Caki2 (cell line): ENCODE measurements at places on chromosomes 4 and X.

GRCh38 chr4:183638436-183638835 is 20.5 kb downstream of the RWDD4 start:
- DNase-seq: no peak

DNA sequence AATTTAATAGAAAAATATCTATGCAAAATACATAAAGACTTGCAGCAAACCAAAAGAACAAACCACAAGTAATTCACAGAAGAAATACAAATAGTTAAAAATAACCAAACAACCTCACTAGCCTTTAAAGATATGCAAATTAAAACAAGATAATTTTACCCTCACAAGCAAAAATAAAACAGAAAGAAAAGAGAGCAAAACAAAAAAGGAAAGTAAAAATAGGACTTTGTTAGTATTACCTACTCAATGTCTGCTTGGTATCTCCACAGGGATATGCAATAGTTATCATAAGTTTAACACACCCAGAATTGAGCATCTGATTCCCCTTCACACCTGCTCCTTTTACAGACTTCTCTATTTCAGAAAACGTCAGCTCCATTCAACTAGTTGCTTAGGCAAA is 737.5 kb upstream of the MAGEB2 start:
- DNase-seq: no peak

DNA sequence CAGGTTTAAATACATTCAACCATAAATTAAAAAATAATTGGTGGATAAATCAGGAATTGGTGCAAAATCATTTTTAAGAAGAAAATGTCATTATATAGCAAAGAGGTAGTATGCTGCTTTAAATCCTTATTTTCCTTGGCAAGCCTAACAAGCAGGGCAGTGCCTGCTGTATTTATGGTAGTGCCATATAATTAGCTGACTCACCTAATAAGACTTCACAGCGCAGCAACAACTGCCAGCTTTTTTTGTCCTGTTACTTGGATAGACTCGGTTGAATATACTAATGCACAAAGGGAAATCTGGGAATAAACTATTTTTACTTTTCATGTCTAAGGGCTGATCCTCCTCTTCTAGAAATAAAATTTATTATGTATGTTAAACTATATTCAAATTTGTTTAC is 99.1 kb downstream of the SNCA start:
- DNase-seq: peak; percentile 57

DNA sequence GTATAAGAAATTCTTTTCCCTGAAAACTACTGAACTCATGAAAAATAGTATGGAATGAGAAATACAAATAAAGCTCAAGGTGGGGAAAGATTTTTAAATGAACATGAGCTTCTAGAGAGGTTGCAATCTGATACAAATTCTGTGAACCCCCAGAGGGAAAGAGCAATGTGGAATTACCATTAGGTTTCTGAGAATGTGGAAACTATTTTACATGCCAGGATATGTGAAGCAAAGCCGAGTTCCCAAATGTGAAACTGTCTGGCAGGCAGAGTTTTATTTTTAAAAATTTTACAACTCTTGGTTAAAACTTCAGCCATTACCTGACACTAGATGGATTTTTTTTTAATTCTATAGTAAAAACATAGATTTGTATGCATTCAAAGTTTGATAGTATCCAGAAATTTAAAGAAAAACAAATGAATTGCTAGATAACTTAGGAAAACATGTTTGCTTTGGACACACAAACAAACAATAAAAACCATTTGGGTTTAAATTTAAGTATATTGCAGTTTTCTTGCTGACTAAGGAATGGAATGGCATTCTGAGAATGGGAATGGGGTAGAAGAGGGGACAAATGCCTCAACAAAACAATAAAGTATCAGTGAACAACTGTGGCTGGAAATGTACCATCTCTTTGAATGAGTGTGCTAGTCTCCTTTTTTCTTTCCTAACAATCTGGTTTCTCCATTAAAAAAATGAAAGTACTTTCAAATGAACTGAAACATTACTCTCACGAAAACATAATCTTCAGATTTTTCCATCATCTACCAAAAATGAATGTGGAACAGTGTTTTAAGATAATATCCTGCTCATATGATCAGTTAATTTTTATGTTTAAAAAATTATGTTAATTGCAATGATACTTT is 99.6 kb downstream of the PCDH18 start:
- no peak for DNase-seq

DNA sequence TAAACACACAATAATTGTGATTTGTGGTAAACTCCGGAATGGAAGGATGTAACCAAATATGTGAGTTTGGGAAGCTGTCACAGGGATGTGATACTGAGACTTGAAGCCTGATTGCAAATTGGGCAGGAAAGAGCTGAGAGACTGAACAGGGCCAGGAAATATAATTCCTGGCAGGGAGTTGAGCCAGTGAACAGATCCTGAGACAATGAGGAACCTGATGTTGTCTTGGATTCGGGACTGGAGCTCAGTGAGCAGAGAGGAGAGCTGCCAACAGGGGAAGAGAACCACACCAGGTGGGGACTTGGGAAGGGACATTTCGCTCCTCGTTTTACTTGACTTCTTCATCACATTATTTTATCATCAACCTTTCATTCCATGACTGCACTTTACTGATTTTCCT is 386.0 kb downstream of the TLL1 start:
- no peak for DNase-seq

DNA sequence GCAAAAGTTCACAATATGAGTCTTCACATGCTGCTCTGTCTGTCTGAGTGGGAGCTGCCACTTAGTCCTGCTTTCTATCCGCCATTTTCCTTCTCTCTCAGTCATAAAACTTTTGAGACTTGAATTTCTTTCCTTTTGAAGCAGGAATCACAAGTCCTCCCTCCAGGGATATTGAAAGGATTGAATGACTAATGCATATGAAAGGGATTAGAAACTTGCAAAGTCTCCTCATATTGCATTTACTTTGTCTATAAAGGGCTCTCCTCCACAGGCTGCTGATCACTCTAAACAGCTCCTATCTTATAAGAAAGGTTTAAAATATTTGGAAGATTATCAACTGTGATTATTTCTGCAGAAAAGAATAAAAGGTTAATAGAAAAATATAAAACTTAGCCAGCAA is 879.1 kb downstream of the ARAP2 start:
- no peak for DNase-seq

DNA sequence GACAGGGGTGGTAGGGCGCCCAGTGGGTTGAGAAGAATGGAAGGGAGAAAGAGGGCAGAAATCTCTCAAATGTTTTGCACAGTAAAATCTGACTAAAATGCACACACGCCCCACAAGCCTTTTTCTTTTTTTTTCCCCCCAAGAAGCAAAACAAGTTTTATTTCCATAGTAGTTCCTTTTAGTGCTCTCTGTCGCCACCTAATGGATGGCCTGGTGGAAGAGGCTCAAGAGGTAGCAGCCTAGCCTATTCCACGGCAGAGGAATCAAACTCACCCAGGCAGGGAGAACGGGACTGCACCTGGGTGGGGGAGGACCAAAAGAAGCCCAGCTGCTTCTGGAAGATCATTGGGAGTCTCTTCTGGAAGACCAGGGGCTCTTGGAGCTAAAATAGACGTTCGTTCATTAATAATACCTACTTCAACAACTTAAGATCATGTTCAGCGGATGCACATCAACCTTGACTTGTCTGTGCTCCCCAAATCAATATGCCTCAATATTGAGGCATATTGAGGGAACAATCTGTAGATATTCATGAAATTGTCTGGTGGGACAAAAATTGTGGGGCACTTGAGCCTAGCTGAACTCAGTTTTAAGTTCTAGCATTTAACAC is 31.6 kb upstream of the IRAK1 start:
- DNase-seq: peak; percentile 37

DNA sequence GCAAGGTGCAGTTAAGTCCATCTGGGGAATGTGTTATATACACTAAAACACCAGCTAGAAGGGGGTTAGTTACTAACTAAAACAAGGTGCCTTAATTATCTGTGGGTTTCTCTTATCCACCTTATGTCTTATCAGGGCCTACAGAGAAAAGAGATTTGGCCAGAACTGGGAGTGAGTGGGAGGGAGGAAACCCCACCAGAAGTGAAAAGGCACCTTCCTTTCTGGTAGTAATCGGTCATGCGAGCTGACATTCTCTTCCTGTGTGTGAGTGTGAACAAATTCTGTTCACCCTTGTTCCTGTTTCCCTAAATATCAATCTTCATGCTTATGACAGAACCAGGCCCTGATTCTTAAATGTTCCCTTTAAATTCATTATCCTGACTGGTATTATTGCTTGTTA is 43.5 kb downstream of the SRPX2 start:
- no peak for DNase-seq

GRCh38 chr4:20203508-20203907 is 48.2 kb upstream of the SLIT2 start:
- no peak for DNase-seq

DNA sequence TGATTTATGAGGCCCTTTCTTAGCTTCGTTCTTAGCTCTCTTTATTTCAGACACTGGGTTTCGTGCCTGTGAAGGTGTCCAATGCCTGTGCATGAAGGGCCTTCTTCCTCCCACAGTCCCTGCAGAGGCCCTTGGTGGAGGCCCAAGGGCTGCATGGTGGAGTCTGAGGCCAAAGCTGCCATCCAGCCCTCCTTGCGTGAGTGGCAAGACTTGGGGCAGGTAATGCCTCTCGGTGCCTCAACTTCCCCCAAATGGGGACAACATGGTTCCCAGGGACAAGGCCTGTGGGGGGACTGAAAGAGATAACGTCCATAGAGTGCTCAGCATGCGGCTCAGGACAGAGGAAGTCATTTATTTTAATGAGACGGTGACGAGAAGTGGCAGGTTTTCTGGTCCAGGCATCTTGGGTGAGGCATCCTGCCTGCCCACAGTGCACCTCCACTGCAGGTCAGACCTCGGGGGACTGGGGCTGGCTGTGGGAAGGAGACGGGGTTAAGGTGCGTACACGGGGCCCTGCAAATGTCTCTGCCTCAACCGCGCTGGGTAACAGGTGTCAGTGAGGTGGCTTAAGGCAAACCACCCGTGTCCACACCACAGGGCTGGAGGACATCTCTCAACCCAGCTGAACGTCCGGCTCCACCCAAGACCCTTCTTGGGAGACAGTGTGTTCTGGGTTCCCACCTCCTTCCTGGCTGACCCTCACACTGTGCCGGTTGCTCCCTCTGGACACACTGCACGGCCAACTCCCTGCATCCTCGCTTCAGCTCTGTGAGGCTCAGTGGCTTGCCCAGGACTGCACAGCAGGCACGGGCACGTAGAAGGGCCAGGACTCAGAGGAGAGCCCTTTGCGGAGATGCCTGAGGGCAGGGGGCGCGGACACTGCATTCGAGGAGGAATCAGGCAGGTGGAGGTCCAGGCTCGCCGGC is 50.5 kb downstream of the PSAPL1 start:
- no peak for DNase-seq

DNA sequence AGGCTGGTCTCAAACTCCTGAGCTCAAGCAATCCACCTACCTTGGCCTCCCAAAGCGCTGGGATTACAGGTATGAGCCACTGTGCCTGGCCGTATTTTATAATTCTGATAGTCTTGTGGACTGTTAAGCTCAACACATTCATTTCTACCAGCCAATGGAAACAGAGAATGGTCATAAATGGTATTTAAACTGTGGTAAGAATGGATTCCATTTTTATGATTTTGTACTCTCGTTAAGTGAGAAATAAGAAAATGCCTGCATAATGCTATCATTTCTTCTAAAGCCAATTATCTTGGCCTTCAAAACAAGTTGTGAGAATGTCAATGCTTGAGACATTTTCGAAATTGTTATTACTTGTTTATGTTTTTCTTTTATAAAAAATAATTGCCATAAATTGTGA is 321.0 kb downstream of the IL15 start:
- DNase-seq: no peak

- no peak for DNase-seq
Measured at GRCh38 chr4:33045334-33045733, 2325.2 kb downstream of the PCDH7 start.
